ENCODE measurements at places on chromosomes 16 and 17.

DNA sequence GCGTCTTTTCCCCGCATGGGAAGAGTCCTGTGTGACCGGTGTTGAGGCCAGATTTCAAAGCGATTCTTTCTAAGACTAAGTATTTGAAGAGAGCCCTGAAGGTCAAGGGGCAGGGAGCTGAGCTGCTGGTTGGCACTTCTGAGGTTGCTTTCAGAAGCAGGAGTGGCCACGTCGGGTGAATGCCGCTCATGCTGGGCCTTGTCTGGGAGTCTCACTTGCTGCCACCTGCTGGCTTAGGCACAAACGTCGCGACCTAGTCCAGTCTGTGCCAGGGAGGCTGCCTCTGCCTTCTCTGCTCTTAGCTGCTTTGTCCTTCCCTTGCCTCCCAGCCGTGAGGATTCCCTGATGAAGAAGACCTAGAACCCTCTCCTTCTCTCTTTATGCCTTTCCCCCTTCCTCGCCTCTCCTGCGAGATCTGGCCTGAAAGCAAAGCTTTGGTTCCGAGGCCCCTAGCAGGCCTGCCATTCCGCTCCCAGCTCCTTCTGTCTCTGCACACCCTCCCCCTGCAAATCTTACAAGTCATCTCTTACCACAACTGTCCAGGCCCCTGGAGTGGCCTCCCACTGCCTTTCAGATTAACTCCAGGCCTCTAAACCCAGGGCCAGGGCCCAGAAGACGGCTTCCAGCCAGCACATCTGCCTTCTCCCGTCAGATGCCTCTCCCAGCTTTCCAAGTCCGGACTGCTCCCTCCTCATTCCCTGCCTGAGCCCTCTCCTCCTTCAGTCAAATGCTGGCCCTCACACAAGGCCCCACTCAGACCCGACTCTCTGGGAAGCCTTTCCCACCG is 11.4 kb downstream of the CTNS start:
- DNase-seq = peak; percentile 74

- DNase-seq = no peak
Measured at GRCh38 chr17:48611213-48611612, 396 bp upstream of the HOXB7 start.

- DNase-seq = no peak
Measured at GRCh38 chr17:62717889-62718288, 90.2 kb downstream of the MARCHF10 start.

- DNase-seq = peak; percentile 26
Measured at GRCh38 chr16:57755061-57755684, 19.6 kb downstream of the KATNB1 start.

GRCh38 chr16:57736419-57737351 is 1.1 kb downstream of the KATNB1 start:
- DNase-seq = no peak

DNA sequence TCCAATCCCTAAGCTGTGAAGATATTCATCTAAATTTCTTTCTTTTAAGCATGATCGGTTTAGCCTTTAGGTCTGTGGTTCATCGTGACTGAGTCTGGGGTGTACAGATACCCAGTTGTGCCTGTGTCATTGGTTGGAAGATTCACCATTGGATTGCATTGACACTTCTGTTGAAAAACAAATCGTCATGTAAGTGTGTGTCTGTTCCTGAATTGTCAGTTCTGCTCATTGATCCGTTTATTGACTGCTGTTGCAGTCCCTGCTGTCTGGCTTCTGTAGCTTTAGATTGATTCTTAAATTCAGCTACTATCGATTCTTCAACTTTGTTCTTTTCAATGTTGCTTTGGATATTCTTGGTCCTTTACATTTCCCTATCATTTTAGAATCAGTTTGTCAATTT is 21.0 kb upstream of the ZNF469 start:
- no peak for DNase-seq

- DNase-seq = no peak
Measured at GRCh38 chr16:7888411-7888810, 555.8 kb downstream of the RBFOX1 start.

- DNase-seq = no peak
Measured at GRCh38 chr17:65301184-65301583, 164.0 kb downstream of the RGS9 start.

DNA sequence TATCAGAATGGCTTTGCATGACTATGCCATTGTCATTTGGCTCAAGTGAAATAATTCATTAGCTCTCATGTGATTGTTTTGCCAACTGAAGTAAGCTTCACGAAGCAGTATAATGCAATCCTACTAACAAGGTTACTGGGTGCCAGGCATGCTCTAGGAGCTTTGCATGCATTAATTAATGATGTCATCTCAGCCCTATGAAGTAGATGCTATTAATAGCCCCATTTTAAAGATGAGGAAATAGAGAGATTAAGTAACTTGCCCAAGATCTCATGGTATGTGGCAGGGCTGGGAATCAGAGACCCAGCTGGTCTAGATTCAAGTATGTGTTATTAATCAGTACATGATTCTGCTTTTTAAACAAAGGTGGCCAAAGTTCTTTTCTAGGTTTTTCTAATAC is 14.1 kb downstream of the KRT39 start:
- no peak for DNase-seq

DNA sequence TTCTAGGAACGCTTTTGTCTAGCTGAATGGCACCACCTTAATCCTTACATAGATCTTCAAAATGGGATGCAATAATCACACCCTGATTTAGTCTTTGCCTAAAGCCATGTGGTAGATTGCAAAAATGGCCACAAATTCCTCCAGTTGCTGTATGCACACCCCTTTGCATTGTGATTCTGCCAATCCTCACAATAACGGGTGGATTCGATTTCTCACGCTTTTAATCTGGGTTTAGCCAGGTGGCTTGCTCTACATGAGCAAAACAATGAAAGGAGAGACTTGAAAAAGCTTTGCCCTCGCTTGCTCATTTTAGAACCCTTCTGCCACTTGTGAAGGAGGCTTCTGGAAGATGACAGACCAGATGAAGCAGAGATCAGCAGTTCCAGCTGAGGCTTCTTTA is 50.3 kb upstream of the B4GALNT2 start:
- DNase-seq = no peak

- no peak for DNase-seq
Measured at GRCh38 chr16:19860166-19861041, 24.2 kb downstream of the GPRC5B start.

GRCh38 chr16:83206426-83206825 is 579.7 kb downstream of the CDH13 start:
- DNase-seq = no peak

GRCh38 chr17:83187782-83188311 is 108.4 kb downstream of the METRNL start:
- no peak for DNase-seq

- DNase-seq = peak; percentile 82
Measured at GRCh38 chr17:1455291-1455796, 688 bp downstream of the CRK start.

DNA sequence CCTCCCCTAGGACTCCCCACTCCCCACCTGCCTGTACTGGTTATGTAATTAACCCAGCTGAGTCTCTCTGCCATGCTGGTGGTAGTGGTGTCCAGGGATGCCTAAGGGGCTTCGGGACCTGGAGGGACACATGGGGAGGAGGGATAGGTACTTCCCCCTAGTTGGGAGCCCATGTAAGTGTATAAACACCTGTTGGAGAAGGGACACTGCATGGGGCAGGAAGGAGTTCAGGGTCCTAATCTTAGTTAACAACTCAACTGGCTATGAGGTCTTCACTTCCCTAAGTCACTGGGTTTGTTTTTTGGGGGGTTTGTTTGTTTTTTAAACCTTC is 1.3 kb downstream of the RASL10B start:
- DNase-seq = no peak

- no peak for DNase-seq
Measured at GRCh38 chr17:75277664-75278071, 6.6 kb upstream of the MIF4GD start.

DNA sequence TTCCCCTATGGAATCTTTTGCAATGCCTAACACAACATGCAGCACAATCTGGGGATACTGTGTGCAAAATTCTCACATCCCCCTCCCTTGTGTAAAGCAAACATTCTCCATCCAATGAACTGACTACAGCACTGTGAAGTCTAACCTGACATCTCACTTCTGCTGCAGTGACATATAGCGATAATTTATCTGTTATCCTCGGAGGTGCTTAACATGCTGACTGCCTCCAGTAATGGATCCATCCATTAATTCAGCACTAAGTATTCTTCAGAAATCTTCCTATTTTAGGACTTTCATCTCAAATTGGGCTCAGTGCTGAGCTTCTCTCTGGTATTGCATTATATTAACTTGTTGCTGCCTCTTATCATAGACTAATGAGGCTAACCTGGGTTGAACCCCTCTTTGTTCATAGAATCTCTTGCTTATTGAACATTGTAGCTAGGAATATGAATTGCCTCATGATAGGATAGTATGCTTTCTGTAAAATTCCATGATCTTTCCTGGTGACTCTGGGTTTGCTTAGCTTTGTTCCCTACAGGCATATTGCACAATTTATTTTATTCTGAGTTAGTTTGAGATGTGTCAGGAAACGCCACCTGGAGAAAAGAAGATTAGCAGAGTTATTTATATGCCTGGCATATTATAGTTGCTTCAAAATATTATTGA is 187.9 kb downstream of the CNTNAP4 start:
- no peak for DNase-seq

- no peak for DNase-seq
Measured at GRCh38 chr16:25693631-25694030, 1.9 kb downstream of the HS3ST4 start.

DNA sequence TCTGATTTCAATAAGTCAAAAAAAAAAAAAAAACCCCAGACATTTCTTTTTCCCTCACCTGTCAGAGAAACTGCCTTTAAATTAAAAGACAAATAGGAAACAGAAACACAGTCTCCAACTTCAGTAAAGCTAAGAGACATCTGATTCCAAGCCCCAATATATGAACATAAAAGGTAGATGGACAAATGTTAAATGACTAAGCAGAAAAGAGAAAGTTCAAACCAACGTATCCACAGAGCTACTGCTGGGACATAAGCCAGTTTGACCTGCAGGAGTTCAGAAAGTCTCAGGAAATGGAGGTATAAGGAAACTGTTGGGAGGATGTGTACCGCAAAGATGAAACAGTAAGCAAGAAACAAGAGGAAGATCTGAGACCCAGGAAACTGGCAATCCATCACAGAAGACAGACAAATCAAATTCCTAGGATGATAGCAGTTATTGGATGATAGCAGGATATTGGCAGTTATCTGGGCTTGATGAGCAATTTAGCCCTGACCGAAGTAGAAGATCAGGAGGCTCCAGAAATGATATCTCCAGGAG is 135.0 kb downstream of the BRIP1 start:
- DNase-seq = no peak

- peak; percentile 92 for DNase-seq
Measured at GRCh38 chr16:30921748-30922419, 1.5 kb upstream of the FBXL19 start.

DNA sequence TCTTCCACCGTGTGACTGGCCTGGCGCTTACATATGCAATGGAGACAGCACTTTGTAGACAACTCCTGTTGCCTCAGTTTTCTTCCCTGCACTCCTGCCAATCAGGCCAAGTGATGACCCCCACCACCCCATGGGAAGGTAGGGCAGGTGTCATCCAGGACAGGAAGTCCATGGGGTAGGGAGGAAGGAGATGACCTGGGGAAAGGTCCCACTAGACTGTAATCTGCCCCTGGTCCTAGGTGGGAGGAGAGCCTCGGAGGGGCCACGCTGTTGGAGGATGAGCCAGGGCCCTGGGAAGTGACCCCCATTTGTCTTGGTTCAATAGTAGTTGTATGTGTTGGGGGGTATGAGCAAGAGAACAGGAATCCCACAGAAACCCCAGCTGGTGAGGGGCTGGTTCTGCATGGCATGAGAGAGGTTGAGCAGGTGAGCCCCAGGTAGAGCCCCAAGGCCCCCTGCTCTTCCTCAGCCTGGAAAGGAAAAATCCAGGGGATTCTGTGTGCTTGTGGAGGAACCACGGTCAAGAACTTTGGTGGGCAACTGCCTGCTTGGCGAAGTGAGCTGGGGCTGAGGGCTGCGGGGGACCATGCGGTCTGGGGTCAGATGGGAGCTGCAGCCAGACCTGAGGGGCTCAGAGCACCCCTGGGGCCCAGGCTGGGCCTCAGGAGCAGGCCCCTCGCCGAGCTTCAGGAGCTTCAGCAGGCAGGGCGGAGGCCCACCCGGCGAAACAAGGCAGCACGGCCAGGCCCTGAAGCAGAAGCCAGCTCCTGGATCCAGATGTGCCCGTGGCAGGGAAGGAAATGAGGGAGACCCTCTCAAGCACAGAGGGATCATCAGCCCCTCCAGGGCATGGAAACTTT is 50.7 kb downstream of the NT5M start:
- DNase-seq = peak; percentile 27

DNA sequence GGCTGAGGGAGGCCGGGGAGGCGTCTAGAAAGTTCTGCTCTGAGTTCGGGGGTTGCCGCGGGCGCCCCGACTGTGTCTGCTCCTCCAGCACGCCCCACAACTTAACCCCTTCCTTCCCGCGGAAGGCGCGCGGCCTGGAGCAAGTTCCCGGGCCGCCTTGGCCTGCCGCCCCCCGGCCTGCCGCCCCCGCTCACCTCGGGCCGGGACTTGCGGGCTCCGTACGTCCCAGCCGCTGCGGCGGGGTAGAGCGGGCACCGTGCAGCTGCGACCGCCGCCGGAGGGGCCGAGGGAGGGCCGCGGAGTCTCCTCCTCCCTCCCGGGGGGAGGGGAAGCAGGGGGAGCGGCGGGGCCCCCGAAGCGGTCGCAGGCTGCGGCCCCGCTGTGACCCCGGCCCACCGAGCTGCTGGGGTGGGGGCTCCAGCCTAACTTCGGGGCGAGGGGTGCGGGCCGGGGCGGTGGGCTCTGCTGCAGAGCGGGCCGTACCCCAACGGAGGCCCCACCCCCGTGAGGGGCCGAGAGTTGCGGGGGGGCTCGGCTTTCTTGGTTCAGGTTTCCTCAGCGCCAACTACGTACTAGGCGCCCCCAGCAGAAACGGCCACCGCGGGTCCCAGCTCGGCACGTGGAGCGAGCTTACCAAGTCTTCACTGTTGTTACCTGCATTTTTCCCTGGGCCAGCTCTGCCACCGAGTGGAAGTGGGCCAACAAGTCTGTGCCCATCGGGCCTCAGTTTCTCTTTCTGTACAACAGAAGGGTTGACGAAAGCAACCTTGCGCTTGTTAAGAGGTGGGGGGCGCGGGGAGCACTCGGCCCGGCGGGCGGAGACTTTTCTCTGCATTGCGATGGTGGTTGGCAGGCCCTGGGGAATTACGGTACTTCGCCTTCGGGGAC is at the start of gene CCDC102A:
Gene CCDC102A (minus strand): TSS at position 266 of the 888 bp plus-strand sequence. CDS start 7,394 bp downstream, outside the sequence.
- no peak for DNase-seq

DNA sequence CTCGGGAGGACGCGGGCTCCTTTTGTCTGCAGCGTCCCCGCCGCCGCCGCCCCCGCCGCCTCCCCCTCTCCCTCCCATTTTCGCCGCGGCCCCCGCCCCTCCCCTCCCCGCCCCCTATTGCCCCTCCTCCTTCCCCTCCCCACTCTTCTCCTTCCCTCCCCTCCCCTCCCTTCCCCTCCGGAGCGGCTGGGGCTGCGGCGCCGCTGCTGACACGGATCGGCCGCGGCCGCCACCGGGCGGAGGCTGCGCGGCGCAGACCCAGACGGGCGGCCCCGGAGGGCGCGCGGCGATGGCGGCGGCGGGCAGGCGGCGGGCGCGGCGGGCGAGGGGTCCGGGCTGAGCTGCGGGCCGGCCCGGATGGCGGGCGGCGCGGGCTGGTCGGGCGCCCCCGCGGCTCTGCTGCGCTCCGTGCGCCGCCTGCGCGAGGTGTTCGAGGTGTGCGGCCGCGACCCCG is at the start of gene RAB11FIP4:
Gene RAB11FIP4 (plus strand): TSS at position 180 of the 454 bp plus-strand sequence. CDS start 178 bp downstream, at position 358.
- DNase-seq = no peak

- no peak for DNase-seq
Measured at GRCh38 chr16:17107450-17107849, 363.3 kb downstream of the XYLT1 start.

Measured in Right ventricle myocardium superior (tissue), 1 donor.